SJCRH30 (cell line): ENCODE measurements at places on chromosomes 2 and 18. TPM values are rescaled to one million over a fixed set of nuclear protein-coding genes. Genes with fewer than 3 reads are reported as not detected.
A peak's percentile ranks its signal among the peaks of the same experiment; 100 is the strongest.

ARHGAP25 gene
- 6.3 and 6.6 TPM in 2 replicates for total RNA-seq

MLPH gene
- total RNA-seq: 0.14 TPM in 1 of 2 replicates, not detected in the other

GPR45 gene
- 0.13 and 0.43 TPM in 2 replicates for total RNA-seq

UGT1A10 gene
- not detected in 2 replicates for total RNA-seq

KCNK3 gene
- 0.02 and 0.08 TPM in 2 replicates for total RNA-seq

RAX gene
- not detected in 2 replicates for total RNA-seq

TCF7L1 gene
- total RNA-seq: 8.5 and 9.2 TPM in 2 replicates

CHRND gene
- total RNA-seq: 91.0 and 92.4 TPM in 2 replicates

KIF5C gene
- total RNA-seq: 5.8 and 6.6 TPM in 2 replicates

DNA sequence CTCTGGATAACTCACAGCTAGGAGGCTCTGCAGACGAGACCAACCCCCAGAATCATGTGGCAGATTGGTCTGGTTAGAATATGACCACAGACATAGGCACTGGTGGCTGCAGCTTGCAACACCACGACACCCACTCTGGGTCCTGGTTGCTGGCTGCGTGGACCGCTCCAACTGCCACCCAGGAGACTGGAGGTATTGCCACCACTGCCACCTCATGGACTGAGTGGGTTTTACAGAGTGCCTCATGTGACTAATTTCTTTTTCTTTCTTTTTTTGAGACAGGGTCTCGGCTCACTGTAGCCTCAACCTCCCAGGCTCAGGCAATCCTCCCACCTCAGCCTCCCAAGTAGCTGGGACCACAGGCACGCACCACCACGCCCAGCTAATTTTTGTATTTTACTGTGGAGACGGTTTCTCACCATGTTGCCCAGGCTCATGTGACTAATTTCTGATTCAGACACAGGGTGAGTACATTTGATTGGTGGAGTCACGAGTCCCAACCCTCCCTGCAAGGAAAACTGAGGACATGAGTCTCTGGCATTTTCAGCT is 29.9 kb upstream of the NT5DC4 start:
- H3K4me3 ChIP-seq: no peak overlapping the region
- peaks cover 10% of the 10 kb centered on the region for H3K4me1 ChIP-seq
- 0 out of 2 replicates have a peak, but pooled peaks cover 3% of the 10 kb centered on the region for H3K27me3 ChIP-seq
- peak; percentile 46 for DNase-seq
- no peak overlapping the region for H3K27ac ChIP-seq

DNA sequence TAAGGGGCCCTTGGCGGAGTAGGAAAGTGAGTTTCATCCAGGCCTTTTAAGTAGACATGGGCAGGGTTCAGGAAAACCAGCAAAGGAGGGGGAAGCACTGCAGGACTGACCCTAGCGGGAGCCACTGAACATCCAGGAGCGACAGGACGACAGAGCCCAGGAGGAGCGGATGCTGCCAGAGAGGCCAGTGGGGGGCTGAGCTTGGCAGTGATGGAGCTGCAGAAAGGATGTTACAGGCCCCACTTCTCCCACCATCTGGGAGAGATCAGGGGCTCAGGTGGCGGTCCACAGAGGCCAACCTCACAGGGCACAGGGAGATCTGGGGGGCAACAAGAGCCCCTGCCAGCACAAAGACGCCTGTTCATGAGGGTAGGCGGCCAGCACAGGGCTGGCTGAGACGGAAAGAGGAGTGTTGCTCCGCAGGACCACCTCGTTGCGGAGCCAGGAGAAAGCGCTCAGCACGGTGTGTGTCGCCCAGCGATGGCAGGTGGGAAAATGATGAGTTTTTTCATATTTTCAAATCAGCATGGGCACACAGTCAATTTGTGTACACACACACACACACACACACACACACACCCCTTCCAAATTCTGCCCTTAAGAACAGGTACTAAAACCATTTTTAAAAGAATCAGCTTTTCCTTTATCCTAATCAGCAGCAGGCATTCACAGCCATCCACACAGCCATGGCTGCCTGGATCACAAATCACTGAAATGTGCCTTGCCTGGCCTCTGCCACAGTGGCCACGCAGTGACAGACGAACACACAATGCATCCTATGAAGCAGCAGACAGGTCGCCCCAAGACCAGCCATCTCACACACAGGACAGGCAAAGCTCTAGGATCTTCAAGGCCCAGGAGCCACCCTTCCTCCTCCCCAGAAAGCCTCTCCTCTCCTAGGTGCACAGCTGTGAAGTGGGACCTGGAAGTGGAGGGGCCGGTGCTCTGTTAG is 63.2 kb downstream of the NDUFA10 start:
- no peak overlapping the region for H3K4me3 ChIP-seq
- H3K27ac ChIP-seq: no peak overlapping the region
- no peak for DNase-seq
- no peaks in the 10 kb centered on the region for H3K27me3 ChIP-seq

- no peaks in the 10 kb centered on the region for H3K27me3 ChIP-seq
- no peaks in the 10 kb centered on the region for H3K4me1 ChIP-seq
- peak; percentile 23 for DNase-seq
- H3K4me3 ChIP-seq: no peak overlapping the region
- H3K36me3 ChIP-seq: no peaks in the 10 kb centered on the region
- no peak overlapping the region for H3K27ac ChIP-seq
Observed at GRCh38 chr2:47964722-47965434, 58.6 kb upstream of the FBXO11 start.

- H3K27ac ChIP-seq: no peak overlapping the region
- H3K36me3 ChIP-seq: no peaks in the 10 kb centered on the region
- H3K27me3 ChIP-seq: no peaks in the 10 kb centered on the region
Observed at GRCh38 chr2:41540272-41540998, 507.4 kb upstream of the PKDCC start.

DNA sequence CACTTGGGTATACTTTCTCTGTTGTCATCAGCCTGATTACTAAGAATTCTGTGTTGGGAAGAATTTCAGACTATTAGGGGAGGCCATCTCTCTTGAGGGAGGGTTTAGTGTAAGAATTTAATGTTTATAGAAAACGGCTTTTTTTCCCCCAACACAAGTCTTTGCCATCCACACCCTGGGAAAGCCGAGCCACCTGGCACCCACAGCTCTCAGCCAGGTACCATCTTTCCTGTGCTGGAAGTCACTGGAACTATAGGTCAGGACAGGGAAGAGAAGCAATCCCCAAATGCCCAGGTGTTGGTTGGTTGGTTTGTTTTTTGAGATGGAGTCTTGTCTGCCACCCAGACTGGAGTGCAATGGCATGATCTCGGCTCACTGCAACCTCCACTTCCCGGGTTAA is 155.1 kb downstream of the SMAD7 start:
- H3K27ac ChIP-seq: no peak overlapping the region
- H3K36me3 ChIP-seq: no peaks in the 10 kb centered on the region
- no peaks in the 10 kb centered on the region for H3K27me3 ChIP-seq
- no peaks in the 10 kb centered on the region for H3K4me1 ChIP-seq
- DNase-seq: no peak

DNA sequence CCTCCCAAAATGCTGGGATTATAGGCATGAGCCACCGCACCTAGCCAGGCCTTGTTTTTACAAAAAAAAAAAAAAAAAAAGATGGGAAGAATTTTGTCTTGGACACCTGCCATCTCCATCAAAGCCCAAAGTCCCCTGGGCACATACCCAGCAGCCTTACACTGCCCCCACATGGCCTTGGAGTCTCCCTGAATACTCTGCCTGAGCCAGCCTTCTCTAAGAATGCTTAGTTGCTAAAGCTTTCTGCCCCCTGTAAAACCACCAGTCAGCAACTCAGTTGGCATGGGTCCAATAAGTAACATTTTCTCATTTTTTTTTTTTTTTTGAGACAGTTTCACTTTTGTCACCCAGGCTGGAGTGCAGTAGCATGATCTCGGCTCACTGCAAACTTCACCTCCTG is 40.6 kb downstream of the SPC25 start:
- no peaks in the 10 kb centered on the region for H3K27me3 ChIP-seq
- peaks cover 17% of the 10 kb centered on the region for H3K36me3 ChIP-seq
- H3K4me1 ChIP-seq: peaks cover 3% of the 10 kb centered on the region; the same call in 1 of the 2 replicates

GRCh38 chr2:19456705-19457309 is 98.4 kb upstream of the OSR1 start:
- no peaks in the 10 kb centered on the region for H3K36me3 ChIP-seq
- no peak overlapping the region for H3K27ac ChIP-seq
- no peaks in the 10 kb centered on the region for H3K27me3 ChIP-seq
- H3K4me3 ChIP-seq: no peak overlapping the region

DNA sequence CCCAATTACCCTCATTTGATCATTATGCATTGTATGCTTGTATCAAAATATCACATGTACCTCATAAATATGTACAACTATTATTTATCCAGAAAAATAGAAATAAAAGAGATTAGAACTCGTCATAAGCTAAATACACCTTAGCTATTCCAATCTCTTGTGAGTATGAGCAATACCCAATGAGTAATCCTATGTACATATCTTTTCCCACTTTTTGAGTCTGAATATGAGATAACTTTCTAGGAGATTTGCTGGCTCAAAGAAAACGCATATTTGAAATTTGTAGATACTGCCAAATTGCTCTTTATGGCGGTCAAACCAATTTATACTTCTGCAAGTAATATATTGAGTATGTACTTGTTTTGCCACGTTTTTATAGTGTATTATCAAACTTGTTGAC is 24.1 kb downstream of the PRKD3 start:
- no peak overlapping the region for H3K27ac ChIP-seq
- DNase-seq: no peak
- no peaks in the 10 kb centered on the region for H3K27me3 ChIP-seq
- H3K4me3 ChIP-seq: no peak overlapping the region

- H3K36me3 ChIP-seq: 0 out of 2 replicates have a peak, but pooled peaks cover 5% of the 10 kb centered on the region
- H3K4me1 ChIP-seq: peaks cover 37% of the 10 kb centered on the region
- DNase-seq: no peak
- no peak overlapping the region for H3K27ac ChIP-seq
- H3K4me3 ChIP-seq: no peak overlapping the region
Observed at GRCh38 chr2:23622966-23623675, 238.1 kb downstream of the KLHL29 start.

DNA sequence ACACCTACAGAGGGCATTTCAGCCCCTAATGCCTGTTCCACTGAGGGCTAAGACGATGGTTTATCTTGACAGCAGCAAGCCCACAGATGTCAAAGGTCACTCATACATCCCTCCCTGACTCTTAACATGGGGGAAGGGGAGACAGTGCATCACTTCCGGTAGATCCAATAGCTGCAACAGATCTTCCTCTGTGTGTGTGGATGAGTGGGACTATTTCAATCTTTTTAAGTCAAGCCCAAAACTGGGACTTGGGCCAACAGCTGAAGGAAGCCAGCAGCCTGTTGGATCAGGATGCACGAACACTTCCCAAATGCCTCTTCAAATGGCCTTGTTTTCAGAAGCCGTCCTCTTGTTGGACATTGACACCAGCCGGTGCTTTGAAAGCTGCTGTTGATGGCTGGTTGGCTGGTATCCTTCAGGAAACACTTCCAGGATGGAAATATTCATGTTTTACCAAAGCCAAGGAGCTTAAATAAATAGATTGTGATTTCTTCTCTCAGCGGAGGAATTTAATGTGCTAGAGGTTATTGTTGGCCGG is 59.2 kb downstream of the IL1R2 start:
- no peaks in the 10 kb centered on the region for H3K4me1 ChIP-seq
- no peak overlapping the region for H3K4me3 ChIP-seq
- no peak overlapping the region for H3K27ac ChIP-seq
- no peak for DNase-seq
- H3K27me3 ChIP-seq: no peaks in the 10 kb centered on the region

- no peak overlapping the region for H3K27ac ChIP-seq
- H3K4me3 ChIP-seq: no peak overlapping the region
- no peaks in the 10 kb centered on the region for H3K36me3 ChIP-seq
Observed at GRCh38 chr2:137535897-137536296, 428.4 kb upstream of the HNMT start.

GRCh38 chr2:120947327-120947726 is 211.7 kb downstream of the GLI2 start:
- no peak for DNase-seq
- no peaks in the 10 kb centered on the region for H3K36me3 ChIP-seq
- no peak overlapping the region for H3K27ac ChIP-seq
- no peaks in the 10 kb centered on the region for H3K27me3 ChIP-seq

- no peaks in the 10 kb centered on the region for H3K36me3 ChIP-seq
- no peak overlapping the region for H3K27ac ChIP-seq
- 0 out of 2 replicates have a peak, but pooled peaks cover under 1% of the 10 kb centered on the region for H3K4me1 ChIP-seq
- H3K27me3 ChIP-seq: 0 out of 2 replicates have a peak, but pooled peaks cover 6% of the 10 kb centered on the region
Observed at GRCh38 chr2:74816540-74817303, 17.2 kb upstream of the HK2 start.

- H3K36me3 ChIP-seq: no peaks in the 10 kb centered on the region
- no peaks in the 10 kb centered on the region for H3K27me3 ChIP-seq
- no peaks in the 10 kb centered on the region for H3K4me1 ChIP-seq
- H3K4me3 ChIP-seq: no peak overlapping the region
Observed at GRCh38 chr2:201956361-201956760, 77.3 kb upstream of the FZD7 start.

DNA sequence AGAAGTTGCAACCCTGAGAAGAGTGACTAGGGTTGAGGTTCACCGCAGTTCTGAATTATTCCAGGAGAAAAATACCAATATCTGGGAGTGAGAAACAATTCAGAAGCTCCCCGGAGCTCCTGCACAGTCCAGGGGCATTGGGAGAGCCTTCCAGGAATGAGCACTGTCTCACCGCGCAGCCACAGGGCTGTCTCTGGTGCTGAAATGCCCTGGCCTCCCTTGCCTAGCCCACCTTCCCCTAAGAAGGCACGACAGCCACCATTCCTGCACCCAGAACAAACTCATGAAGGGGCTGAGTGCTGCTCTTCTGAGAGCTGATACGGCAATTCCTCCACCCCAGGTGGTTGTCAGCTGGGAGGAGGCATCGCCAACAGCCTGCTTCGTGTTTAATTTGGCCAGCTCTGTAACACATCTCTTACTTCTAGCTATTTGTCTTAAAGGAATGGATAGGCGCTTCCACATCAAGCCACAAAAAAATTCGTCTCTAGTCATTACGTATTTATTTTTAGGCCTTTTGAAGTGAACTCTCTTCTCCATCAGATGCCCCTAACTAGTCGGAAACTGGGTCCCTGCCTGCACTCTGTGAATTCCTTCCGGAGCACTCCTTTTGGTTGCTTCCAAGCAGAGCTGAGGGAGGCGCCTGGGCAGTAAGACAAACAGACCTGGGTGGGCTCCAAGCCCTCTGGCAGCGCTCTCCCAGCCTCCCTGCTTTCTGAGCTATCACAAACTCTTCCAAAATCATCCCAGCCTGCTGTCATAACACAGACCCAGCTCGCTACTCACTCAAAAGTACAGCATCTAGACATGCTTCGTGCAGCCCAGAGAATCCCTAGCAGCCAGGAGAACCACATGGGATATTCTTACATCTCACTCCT is 120.5 kb upstream of the CCDC68 start:
- H3K27me3 ChIP-seq: no peaks in the 10 kb centered on the region
- no peaks in the 10 kb centered on the region for H3K36me3 ChIP-seq
- no peak for DNase-seq
- no peaks in the 10 kb centered on the region for H3K4me1 ChIP-seq
- H3K4me3 ChIP-seq: no peak overlapping the region

DNA sequence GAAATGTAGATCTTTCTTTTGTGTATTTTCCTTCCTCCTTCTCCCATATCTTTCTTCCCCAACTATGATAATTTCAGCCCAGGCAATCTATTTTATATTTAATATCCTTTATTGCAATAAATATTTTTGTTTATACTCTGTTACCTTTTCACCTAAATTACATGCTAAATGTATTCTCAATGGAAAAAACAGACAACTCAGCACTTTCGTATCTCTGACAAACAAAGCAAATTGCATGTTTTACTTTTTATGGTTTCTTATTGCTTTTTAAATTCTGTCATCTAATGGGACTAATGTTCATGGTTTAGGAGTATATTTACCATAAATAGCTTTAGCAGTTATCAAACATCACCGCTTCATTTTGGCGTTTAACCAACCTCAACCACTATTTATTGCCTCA is 74.0 kb downstream of the LRP1B start:
- H3K4me1 ChIP-seq: no peaks in the 10 kb centered on the region
- no peaks in the 10 kb centered on the region for H3K27me3 ChIP-seq
- no peak overlapping the region for H3K4me3 ChIP-seq
- no peak overlapping the region for H3K27ac ChIP-seq
- no peak for DNase-seq

- H3K4me1 ChIP-seq: no peaks in the 10 kb centered on the region
- H3K27me3 ChIP-seq: no peaks in the 10 kb centered on the region
- H3K27ac ChIP-seq: no peak overlapping the region
- DNase-seq: no peak
Observed at GRCh38 chr2:111691164-111691875, 192.7 kb downstream of the ANAPC1 start.
